ENCODE measurements at places on chromosomes 4 and X. TPM values are rescaled to one million over a fixed set of nuclear protein-coding genes. Genes with fewer than 3 reads are reported as not detected.

- no peak for DNase-seq
These were observed 76.4 kb upstream of the F8A3 start for GRCh38 chrX:155534800-155535199.

DNA sequence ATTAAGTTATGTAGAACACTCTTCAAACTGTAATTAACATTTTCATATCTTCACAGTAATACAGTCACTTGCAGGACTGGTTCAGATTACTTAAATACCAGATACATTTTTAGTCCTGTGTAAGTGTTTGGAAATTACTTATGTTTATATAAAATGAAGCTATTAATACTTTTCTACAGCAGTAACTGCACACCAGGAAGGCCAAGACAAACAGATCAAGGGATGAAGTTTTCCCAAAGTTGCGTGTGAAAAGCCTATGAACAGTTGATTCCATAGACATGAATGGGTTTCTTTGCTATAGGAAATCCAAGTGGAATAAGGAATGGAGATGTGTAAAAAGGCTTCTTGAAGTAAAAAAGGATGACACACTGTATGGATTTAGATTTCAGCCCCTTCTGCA, 28.9 kb upstream of the DRP2 start:
- DNase-seq: no peak

- no peak for DNase-seq
These were observed 71.9 kb downstream of the RBM47 start for GRCh38 chr4:40557736-40558135.

- no peak for DNase-seq
These were observed 37.4 kb upstream of the DHRSX start for GRCh38 chrX:2538031-2538757.

DNA sequence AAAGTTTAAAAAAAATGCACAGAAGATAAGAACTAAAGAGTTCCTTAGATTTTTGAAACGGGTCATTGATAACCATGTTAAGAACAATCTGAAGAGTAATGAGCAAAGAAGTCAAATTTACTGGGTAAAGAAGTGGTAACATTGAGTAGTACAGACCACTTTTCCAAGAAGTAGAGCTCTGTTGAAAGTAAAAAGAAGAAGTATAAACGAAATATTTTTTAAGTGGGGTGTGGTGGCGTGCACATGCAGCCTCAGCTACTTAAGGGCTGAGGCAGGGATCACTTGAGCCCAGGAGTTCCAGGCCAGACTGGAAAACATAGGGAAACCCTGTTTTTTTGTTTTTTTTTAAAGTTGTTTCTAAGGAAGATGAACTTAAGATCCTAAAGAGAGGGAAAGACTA, 68.5 kb downstream of the UBA6 start:
- no peak for DNase-seq

DNA sequence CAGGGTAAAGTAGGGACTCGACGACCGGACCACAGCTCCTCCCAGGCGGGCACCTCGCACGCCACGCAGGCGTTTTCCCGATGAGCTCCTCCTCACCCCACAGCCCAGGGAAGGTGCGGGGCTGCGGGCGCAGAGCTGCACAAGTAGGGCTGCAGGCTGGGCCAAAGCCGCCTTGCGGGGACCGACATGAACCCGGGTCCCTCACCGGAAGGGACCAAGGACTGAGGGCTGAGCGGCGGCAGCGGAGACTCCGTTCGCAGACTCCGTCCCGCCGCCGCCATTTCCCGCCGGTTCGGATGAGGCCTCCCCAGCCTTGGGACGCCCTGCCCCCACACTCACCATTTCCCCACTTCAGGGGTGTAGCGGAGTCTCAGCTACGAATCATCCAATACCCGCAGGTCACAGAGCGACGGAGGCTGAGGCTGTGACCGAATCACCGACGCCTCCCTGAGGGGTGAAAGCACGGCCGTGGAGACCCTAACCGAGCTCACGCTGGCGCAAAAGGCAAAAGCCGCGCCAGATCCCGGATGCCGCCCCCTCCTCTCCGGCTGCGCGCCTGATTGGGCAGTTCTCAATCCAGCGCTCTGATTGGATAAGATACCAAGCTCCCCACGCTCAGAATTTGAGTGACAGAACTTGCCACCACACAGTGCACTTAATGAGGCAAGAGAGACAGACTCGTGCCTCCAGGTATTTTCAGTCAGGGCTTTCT, at the start of gene ZNF732:
Gene ZNF732, minus strand, starts transcription at position 506 of the 712 bp plus-strand sequence. Its CDS starts 164 bp downstream, at position 342.
- DNase-seq: peak; percentile 11

GRCh38 chr4:177485528-177485927, 43.3 kb upstream of the AGA start:
- DNase-seq: no peak

GRCh38 chrX:115562480-115562847, 1.5 kb downstream of the PLS3 start:
- no peak for DNase-seq

GRCh38 chr4:161728929-161729328, 434.9 kb downstream of the FSTL5 start:
- no peak for DNase-seq

GRCh38 chr4:81360737-81361136, 111.0 kb downstream of the RASGEF1B start:
- DNase-seq: no peak

DNA sequence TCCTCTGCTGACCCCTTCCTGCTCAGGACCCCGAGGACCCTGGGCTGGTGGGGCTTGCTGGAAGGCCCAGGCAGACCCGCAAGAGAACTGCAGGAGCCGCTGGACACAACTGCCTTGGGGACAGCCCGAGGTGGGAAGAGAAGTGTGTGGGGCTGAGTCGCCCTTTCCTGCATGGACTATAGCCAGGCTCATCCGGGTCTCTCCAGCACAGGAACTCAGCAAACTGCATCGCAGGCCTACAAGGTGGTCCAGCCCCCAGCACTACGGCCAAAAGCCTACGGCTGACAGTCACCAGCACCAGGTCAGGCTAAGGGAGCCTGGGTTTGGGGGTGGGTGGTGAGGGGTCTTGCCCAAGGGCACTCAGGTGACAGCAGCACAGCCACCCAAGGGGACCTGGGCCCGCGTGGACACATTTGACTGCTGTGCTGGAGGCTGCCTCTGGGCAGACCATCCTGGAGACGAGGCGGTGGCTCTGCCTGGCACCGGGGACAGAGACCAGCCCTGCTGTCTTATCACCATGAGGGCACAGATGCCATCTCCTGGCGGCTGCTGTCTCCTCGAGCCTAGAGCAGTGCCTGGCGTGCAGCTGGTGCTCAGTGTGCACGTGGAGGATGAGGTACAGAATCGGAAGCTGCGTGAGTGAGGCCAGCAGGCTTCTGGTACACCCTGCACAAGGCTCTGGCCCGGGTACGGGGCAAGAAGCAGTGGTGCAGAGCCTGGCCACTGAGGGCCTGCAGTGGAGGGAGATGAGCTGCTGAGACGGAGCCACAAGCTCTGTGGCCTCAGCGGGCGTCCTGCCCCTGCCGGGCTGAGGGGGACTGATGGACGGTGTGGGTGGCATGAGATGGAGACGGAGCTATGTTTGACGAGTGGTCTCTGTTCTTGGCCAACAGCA, 15.1 kb downstream of the LRPAP1 start:
- DNase-seq: no peak

DNA sequence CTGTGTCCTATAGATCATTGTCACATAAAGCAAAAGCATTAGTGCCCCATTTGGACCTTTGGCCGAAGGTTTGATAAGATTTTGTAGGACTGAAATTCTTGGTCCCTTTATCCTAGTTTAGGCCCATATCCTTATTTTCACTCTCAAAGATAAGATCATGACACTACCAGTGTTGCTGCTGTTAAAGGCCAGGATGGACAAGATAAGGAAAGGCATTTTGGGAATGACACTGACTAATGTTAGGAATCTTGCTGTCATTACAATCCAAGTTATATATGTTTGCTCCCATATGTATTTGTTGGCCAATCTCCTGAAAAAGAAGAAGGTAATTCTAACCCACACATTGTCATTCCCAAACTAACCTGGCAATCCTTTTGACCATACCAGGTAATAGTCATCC, 101.3 kb upstream of the VAMP7 start:
- no peak for DNase-seq

GRCh38 chr4:38452542-38452941, 211.5 kb upstream of the KLF3 start:
- no peak for DNase-seq

- no peak for DNase-seq
These were observed 1.5 kb upstream of the ANXA5 start for GRCh38 chr4:121698236-121698671.

DNA sequence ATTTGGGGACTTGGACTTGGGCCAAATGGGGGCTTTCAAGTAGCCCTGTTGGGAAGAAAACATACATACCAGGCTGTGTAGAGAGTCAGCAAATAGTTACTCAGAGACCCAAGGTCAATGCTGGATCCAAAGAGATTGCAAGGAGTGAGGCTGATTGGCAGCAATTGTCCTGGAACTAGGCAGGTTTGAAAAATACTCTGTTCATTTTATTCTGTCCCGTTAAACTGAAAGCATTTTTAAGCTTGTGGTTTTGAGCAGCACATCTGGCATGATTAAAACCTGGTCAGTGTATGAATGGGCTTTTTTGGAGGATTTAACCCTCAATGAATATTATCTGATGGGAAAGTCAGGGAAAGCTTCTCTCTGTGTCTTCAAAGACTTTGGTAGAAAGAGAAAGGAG, 294.3 kb upstream of the BOD1L1 start:
- no peak for DNase-seq

DNA sequence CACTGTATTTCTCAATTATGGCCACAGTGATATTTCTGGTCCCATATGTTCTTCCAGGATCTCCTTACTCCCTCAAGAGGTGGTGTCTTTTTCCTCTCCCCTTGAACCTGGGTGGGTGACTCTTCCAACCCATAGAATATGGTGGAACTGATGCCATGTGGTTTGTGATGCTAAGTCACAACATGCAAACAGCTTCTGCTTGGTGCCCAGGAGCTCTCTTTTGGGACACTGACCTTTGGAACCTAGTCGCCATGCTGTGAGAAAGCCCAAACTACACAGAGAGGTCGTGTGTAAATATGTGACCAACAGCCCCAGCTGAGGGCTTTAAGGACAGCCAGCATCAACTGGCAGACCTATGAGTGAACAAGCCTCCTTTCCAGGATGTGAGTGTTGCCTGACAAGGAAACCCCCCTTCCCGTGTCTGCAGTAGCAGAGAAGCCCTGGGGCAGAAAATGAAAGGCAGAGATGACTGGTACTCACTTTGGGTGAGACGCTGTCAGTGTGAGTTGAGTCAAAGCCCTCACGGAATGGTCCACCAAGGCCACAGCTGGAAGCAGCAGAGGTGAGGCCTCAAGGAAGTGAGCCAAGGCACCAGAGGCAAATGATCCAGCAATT, 223.4 kb downstream of the BCOR start:
- DNase-seq: no peak

DNA sequence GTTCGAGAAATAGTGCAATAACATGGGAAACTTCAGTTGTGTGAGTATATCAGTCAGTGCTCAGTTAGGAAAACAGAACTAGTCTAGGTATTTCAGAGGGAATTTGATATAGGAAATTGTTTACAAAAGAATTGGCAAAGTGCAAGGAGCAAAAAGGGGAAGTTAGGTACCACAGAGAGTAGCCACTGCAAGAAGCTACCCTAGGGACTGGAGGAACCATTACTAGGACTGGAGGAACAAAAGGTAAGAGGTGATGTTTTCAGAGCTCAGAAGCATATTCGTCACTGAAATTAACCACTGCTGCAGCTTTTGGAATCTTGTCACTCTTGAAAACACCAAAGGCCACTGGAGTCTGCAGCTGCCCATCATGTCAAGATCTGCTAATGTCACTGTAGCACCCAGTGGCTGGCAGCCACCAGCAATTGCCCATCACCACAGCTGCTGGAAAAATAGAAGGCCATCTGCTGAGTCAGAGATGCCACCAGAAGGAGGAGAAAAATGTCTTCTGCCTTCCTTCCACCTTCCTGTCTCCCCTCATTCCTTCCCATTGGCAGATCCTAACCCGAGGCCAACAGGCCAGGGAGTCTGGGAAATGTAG, 160.6 kb upstream of the RPS6KA3 start:
- no peak for DNase-seq

DNA sequence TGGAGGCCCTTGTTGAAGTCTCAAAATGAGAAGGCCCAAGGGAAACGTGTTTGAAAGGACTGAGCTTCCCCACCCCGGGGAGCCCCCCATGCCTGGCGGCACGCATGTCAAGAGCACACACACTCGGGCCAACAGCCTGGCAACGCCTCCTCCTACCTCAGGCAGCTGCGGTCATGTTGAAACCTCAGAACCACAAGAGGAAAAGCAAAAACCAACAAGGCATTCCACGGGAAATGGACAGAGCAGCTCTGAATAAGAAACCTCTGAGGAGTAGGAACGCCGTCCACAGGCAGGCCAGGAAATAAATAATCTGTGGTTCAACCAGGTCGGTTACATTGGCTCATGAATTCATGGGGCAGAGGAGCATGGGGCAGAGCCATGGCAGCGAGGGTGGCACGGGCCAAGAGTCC, 95.7 kb upstream of the AFAP1 start:
- DNase-seq: no peak

- DNase-seq: no peak
These were observed 108.4 kb upstream of the BMP2K start for GRCh38 chr4:78667764-78668163.

DNA sequence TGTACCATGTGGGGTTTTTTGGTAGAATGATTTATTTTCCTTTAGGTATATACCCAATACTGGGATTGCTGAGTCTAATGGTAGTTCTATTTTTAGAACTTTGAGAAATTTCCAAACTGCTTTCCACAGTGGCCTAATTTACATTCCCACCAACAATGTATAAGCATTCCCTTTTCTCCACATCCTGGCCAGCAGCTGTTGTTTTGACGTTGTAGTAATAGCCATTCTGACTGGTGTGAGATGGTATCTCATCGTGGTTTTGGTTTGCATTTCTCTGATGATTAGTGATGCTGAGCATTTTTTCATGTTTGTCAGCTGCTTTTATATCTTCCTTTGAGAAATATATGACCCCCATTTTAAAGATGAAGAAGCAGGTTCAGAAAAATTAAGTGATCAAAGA, 153.7 kb downstream of the CBR4 start:
- no peak for DNase-seq

Gene CACNA1F
- total RNA-seq: 0.20 TPM

Gene CFI
- total RNA-seq: 60.9 TPM

Gene MAGEA4
- not detected for total RNA-seq

Gene HSFX4
- total RNA-seq: not detected

Gene AREG
- 9.9 TPM for total RNA-seq

Gene TRIM60
- not detected for total RNA-seq

Gene SLC9A7
- 6.2 TPM for total RNA-seq

Gene SSX1
- not detected for total RNA-seq

Gene MUC7
- total RNA-seq: not detected

Gene SERTM2
- 0.06 TPM for total RNA-seq
